NCI-H2081 treated with DMSO at 0.1 percent for 48 hours (cell line): ENCODE measurements at places on chromosomes 6 and 20.

GRCh38 chr6:76779068-76779467 lies 684.2 kb downstream of the HTR1B start:
- DNase-seq: no peak

GRCh38 chr6:113361014-113361645 lies 496.0 kb upstream of the MARCKS start:
- no peak for DNase-seq

- no peak for DNase-seq
Observed at GRCh38 chr6:11918739-11919605, 93.1 kb upstream of the HIVEP1 start.

DNA sequence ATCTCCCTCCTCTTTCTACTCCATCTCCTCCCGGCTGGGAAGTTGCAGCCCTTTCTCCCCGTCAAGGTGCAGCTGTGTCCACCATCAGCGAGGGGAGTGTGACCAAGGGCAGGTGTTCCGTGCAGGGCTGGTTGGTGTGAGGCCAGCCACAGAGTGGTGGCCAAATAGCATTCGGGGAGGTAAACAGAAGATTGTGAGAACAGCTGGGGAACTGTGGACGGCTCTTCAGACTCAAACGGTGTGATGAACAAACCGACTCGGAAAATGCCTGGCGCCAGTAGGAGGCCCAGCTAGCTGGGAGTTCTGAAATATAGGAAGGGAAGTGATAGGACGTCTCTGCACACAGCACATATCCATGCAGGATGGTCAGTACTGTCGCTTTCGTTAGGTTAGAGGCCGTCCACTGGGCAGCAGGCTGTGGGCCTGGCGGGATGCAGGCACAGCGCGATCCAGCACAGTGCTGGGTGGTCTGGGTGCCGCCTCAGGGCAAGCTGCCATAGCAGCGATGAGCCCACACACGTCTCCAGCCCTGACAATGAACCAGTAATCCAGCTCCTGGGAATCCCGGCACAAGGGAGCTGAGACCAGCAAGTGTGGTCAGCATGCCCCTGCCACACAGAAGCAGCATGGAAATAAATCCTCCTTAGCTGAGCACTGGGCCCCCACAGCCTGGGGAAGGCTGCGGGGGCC lies 258.1 kb downstream of the TAF4 start:
- DNase-seq: no peak

DNA sequence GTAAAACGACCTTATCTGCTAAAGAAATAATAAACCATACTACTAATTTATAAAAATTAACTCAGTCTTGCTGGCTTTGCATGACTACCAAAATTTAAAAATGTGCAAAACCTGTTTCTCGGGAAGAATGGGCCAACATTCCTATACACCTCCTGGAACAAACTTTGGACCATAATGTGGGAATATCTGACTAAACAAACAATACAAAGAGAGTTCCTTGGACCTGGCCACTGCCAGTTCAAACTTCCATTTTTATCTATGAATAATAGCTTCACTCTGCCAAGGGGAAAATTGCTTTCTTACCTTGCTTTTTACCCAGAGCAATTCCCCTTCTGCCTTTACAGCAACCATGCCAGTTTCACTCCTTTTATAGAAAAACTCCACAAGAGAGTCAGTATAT lies 38.7 kb upstream of the POU5F1 start:
- DNase-seq: no peak
